Osteocyte (in vitro differentiated cells): ENCODE measurements at places on chromosomes 13 and 19. TPM values are rescaled to one million over a fixed set of nuclear protein-coding genes. Genes with fewer than 3 reads are reported as not detected.
A peak's percentile ranks its signal among the peaks of the same experiment; 100 is the strongest.

DNA sequence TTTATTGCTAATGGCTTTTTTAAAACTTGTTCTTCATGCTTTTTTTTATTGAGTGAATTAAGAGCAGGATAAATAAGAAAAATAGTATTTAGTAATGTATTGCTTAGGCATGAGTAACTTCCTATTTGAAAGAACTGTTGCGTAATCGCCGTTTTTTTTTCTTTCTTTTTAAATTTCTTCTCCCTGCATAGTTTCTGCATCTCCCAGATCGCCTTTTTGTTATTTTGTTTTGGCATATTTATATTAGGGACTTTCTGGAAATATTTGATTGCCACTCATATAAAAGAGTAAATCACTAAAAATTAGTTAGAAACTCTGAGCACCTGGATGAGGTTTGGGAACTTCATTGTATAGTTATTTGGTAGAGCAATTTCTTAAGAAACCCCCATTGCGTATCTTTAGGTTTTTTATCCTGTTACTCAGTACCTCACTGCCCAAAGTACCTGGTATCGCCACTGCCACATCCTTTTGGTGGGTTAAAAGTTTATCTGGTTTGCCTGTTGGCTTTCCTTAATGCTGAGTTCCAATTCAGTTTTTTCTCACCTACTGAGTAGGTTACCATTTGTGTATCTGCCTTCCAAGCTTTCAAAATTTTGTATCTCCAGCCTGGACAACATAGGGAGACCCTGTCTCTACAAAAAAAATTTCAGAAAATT is 36.2 kb upstream of the LPAR6 start:
- DNase-seq, result no peak

The PNMA8B gene
- total RNA-seq, result 2.5 TPM in 2 replicates

DNA sequence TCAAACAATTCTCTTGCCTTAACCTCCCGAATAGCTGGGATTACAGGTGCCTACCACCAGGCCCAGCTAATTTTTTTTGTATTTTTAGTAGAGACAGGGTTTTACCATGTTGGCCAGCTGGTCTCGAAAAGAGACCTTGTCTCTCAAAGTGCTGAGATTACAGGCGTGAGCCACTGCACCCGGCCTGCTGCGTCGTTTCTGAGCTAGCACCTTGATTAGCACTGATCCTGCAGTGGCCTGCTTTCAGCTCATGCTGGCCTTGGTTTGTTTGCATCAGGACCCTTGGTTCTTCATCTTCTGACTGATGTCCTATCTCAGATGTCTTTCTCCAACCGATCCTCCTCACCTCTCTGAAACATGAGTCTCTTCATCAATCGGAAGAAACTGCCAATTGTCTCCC is 4.9 kb upstream of the TFDP1 start:
- peak; percentile 30 for DNase-seq

The TJP3 gene
- total RNA-seq, result not detected in 2 replicates

DNA sequence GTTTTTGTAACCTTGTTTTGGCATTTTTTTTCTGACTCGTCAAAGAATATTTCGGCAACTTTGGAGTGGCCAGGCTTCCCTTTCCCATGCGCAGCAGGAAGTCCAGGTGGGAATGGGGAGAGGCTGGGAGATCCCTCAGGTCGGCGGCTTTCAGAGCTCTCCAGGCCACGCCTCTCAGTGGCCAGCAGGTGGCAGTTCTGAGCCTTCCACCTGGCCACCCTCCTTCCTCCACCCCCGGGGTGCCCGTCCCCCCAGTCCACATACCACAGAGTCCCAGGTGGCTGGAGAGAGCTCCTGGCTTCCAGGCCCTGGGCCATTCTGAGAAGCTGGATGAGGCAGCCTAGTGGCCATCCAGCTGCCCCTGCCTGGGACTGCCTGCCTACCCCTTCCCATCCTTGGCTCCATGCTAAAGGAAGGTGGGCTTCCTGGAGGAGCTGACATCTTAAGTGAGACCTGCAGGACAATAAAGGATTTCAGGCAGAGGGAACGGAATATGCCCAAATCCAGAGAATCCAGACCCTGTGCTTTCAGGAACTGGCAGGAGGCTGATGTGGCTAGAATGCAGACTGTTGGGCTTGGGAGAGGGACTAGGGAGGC is 46.3 kb downstream of the CCNE1 start:
- DNase-seq, result no peak

- no peak for DNase-seq
Observed at GRCh38 chr13:50410921-50411746, 395.9 kb downstream of the KCNRG start.

DNA sequence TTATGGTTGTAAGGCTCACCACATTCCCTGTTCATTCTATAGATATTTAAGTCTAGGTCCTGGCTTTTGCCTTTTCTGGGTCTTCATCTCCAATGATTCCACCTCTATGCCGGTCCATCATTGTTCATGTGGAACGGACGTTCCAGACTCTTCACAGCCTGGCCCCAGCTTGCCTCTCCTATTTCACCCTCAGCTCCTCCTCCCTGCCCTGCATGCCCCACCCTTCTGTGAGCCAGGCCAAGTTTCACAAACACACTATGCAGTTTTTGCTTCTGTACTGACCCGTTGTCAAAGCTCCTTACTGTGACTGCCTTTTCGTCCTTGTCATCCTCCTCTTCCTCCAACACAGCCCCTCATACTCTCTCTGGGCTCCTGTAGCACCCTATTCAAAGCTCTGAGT is 31.3 kb downstream of the TEX26 start:
- no peak for DNase-seq

GRCh38 chr13:65597839-65598818 is 1632.0 kb downstream of the PCDH9 start:
- DNase-seq, result no peak

GRCh38 chr13:40476175-40476958 is 190.1 kb downstream of the FOXO1 start:
- DNase-seq, result no peak

The SLITRK6 gene
- 34.2 and 42.3 TPM in 2 replicates for total RNA-seq

The MBD3L3 gene
- total RNA-seq, result not detected in 2 replicates

DNA sequence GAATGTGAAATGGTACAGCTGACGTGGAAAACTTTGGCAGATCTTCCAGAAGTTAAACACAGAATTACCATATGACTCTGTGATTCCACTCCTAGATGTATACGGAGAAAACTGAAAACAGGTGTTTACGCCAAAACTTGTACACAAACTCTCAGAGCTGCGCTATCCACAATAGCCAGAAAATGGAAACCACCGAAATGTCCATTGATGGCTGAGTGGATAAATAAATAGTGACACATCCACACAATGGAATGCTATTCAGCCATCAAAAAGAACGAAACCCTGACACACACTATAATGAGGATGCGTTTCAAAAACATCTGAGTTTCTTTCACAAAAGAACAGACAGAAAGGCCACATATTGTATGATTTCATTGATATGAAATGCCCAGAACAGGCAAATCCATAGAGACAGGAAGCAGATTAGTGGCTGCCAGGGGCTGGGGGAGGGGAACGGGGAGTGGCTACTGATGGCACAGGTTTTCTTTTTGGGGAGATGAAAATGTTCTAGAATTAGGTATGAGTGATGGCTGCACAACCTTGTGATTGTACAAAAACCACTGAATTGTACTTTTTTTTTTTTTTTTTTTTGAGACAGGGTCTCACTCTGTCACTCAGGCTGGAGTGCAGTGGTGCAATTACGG is 33.0 kb downstream of the IL12RB1 start:
- DNase-seq, result no peak

GRCh38 chr19:9786342-9786741 is 17.8 kb upstream of the ZNF846 start:
- no peak for DNase-seq

The DLL3 gene
- 0.42 and 0.62 TPM in 2 replicates for total RNA-seq

- DNase-seq, result no peak
Observed at GRCh38 chr13:113792886-113793717, 34.1 kb downstream of the TMEM255B start.

The SLC17A7 gene
- total RNA-seq, result 0.34 and 0.54 TPM in 2 replicates

GRCh38 chr13:58566176-58566575 is 934.6 kb downstream of the PCDH17 start:
- DNase-seq, result no peak

The CD320 gene
- total RNA-seq, result 41.9 and 44.5 TPM in 2 replicates

The LGALS4 gene
- 0.31 TPM in 1 of 2 replicates, not detected in the other for total RNA-seq

DNA sequence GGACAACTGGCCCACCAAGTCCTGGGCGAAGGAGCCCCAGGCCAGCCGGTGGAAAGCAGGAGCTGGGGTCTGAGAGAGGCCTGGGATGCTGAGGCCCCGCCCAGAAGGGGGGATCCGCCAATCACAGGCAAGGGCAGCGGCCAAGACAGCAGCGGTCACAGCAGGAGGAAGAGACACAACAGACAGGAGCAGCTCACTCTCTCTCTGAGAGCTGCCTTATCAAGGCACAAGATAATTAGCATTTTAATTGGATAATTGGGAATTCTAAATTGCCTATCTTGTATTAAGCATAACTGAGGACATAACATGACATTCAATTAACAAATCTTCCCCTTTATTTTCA is 46.2 kb downstream of the CEBPG start:
- no peak for DNase-seq

The LIG4 gene
- 10.9 and 12.1 TPM in 2 replicates for total RNA-seq

GRCh38 chr13:38577048-38577447 is 109.8 kb upstream of the FREM2 start:
- DNase-seq, result no peak

DNA sequence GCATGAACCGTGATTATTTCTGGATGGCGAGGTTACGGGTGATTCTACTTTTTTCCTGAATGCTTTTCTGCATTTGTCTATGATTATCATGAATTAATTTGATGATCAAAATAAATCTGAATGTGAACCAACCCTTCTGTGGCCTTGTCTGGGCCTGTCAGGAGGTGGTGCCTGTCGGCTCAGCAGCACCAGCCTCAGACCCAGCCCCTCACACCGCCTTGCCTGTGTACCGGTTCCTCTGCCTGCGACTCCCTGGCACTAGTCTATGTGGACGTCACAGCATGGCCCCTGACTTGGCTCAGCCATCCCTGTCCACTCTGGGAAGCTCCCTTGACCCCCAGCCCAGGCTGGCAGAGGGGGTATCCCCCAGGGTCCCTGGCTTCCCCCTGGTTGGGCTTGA is 15.5 kb upstream of the RABAC1 start:
- no peak for DNase-seq

- no peak for DNase-seq
Observed at GRCh38 chr19:16452325-16452724, 19.4 kb downstream of the EPS15L1 start.

DNA sequence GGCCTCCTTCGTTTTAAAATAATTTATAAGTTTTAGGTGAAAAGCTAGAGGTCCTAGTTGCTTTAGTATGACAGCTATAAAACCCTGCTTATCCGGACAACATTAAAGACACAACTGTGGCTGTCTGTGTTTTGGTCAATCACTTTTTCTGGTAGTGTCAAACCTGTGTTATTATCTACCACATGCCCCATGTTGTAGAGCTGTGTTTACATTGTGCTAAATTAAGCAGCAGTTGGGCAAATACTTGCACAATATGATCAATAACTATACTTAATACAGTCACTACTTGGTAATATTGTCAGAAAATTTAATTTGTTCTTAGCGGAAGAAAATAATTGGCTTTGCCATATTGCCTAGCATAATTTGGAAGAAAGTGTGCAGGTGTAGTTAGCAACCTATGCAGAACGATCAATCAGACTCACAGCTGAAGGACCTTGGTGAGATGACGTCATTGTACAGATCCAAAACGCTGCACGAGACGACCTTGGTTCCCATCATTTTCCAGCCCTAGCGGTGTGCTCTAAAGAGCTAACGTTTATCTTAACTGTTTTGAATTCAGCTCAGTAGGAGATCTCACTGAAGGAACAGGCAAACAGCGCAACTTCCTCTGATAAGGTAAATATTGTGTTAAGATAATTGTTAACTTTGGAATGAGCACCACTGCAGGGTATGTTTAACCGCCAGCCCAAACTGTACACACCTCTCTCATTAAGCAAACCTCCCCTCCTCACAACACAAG is 476.6 kb downstream of the IRS2 start:
- DNase-seq, result no peak

DNA sequence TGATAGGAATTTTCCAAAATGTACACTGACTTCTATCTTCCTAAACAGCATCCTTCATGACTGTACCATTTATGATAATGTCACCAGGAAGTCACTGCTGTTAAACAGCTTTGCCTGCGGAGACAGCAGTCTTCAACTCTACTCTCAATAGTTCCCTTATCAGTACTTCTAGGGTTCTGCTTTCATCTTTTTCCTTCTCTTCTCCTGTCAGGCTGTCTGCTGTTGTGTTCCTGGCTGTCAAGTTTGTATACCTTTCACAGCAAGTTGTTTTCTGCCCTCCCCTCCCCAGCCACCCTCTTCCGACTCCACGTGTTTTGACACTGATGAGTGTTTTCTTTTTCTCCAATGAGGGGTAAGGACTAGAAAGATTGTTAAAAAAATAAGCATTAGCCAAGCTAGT is 2.2 kb downstream of the UPF3A start:
- no peak for DNase-seq

- no peak for DNase-seq
Observed at GRCh38 chr19:49456326-49456725, 3.3 kb downstream of the ALDH16A1 start.

- peak; percentile 89 for DNase-seq
Observed at GRCh38 chr19:45424191-45425058, 708 bp upstream of the ERCC1 start.

- no peak for DNase-seq
Observed at GRCh38 chr13:97460004-97460775, 26.2 kb downstream of the RAP2A start.

- no peak for DNase-seq
Observed at GRCh38 chr19:18637673-18638630, 1.1 kb downstream of the KLHL26 start.

GRCh38 chr19:33580645-33581037 is 41.1 kb upstream of the CHST8 start:
- no peak for DNase-seq

The GNA15 gene
- total RNA-seq, result not detected in 2 replicates

- DNase-seq, result no peak
Observed at GRCh38 chr13:102355251-102355650, 46.6 kb downstream of the FGF14 start.

GRCh38 chr13:27259831-27260230 is 8.5 kb downstream of the RPL21 start:
- no peak for DNase-seq

- DNase-seq, result no peak
Observed at GRCh38 chr19:1862424-1863327, 703 bp downstream of the KLF16 start.

DNA sequence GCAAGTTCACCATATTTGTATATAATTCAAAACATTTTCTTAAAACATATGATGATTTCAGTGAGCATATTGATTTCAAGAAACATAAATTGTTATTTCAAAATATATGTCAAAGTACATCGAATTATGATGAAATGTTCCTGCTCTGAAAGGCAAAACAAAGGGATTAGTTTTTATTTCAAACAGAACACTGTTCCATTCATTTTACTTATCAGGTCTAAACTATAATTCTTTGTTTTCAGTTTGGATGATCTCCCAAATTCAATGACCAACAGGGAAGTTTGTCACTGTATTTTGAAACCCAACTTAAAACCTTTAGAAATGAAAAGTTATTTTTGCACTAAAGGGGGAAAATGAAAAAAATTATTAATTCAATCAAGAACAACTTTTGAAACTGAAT is 610.2 kb downstream of the SLITRK1 start:
- DNase-seq, result no peak

The PINLYP gene
- total RNA-seq, result 0.91 and 1.2 TPM in 2 replicates

The C19orf85 gene
- not detected in 2 replicates for total RNA-seq

GRCh38 chr19:52936954-52937325 is 13.7 kb upstream of the ZNF888 start:
- no peak for DNase-seq

The CATSPERD gene
- total RNA-seq, result not detected in 2 replicates
